Effector CD4-positive, alpha-beta T cell (primary cell): ENCODE measurements at places on chromosomes 2 and 18.

DNA sequence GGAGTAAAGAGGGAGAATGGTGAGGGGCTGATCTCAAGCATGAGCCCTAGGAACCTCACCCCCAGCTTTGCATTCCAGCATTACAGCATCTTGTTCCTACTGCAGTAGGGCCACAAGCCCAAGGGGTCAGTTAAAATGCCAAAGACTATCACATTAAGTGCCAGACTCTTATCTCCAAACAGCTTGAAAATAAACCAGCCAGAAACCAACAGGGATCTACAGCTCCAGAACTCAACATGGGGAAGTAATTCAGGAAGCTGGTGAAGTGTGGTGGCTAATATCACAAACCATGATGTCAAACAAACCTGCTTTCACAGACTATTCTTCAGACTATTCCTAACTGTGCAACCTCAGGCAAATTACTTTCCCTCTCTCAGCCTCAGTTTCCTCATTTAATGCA is 278.3 kb downstream of the TNS1 start:
- no peak for DNase-seq

DNA sequence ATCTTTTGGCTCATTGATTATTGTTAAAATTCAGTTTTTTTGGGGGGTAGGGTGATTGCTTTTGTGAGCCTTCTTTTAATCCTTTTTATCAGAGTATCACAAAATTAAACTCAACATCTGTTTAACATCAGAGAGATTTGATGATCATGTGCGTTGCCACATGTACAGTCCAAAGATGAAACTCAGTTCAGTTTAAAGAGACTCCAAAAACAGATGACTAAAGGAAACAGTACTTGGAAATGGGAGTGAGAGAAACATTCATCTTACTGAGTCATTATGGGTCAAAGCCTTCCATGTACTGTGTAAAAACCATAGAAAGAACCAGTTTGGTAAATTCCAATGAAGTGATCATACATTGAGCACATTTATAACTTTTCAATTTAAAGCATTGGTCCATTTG is 53.0 kb downstream of the LYPD6 start:
- DNase-seq = no peak

DNA sequence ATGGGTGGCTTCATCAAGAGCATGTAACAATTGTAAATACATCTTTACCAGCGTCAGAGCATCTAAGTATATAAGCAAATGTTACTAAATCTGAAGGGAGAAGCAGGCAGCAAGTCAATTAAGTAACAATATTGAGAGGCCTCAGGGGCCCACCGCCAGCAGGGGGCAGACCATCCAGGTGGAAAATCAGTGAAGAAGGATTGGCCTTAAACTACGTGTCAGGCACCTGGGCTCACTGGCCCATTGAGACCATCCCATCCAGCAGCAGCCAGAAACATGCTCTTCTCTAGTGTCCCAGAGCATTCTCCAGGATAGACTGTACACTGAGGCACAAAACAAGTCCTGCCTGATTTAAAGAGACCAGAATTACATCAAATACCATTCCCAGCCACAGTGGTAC is 96.2 kb upstream of the SNTG2 start:
- DNase-seq = peak; percentile 27

DNA sequence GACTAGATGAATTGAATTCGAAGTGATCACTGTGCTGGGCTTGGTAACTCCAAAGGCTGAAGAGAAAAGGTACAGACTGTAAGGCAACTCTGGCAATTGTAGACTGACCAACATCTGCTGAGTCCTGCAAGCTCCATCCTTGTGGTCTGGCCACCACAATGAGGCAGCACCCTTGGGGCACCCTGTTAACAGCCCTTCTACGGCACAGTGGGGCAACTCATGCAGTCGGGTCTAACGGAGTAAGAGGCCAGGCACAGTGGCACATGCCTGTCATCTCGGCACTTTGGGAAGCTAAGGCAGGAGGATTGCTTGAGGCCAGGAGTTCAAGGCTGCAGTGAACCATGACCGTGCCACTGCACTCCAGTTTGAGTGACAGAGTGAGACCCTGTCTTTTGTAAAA is 126.8 kb downstream of the ZAP70 start:
- no peak for DNase-seq

DNA sequence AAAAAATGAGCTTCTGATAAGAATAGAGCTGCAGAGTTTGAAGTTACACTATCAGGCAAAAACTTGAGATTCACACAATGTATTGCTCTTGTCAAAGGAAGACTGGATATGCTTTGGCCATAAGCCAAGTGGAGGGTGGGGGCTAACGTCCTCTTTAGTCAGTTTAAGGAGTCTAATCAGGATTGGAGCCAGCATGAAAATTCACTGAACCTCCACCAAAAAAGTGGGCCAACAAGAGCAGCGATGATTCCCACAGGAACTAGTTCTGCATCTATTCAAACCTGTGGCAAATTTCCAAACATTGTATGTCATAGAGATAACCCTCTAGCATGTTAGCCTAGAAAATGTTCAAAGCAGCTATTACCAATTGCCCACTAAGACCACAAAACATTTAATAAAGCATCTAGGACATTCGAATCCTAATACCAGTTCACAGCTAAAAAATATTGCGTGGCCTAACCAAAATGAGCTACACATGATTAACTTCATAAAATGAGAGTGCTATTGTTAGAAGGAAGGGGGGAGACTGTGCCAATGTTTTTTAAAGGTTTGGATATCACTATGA is 43.5 kb upstream of the TMEM247 start:
- no peak for DNase-seq
